ENCODE measurements at places on chromosomes 13 and 19. TPM values are rescaled to one million over a fixed set of nuclear protein-coding genes. Genes with fewer than 3 reads are reported as not detected.

- no peak for DNase-seq
Observed at GRCh38 chr19:10158485-10158884, 36.3 kb downstream of the DNMT1 start.

MCEMP1 gene
- total RNA-seq = 0.36 TPM

DNA sequence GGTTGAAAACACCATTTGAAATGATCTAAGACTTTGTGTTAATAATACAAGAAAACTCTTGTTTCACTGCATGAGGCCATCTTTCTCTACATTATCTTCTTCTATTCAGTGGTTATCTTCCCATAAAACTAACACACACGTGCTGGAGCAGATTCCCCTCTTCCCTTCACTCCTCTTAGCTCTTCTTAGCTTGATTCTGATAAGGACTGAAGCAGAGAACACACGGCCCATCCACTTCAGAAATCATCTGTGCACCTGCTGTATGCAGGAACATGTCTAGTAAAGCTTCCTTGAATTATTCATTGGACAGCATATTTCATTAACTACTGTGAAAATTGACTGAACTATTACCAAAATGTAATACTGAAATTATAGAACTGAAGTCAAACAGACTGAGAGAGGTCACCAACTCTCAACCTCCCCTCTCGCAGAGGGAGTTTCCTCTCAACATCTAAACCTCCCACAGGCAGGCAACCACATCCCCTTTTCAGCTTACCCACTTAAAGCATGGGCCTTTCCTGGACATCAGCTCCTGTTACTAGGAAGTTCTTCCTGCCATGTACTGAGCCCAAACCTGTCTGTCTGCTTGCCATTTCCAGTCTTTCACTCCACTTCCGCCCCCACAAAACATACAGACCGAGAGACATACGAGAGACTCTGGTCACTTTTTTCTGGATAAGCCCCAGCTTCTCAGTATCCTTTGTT lies 113.9 kb downstream of the CRYL1 start:
- no peak for DNase-seq

- DNase-seq = no peak
Observed at GRCh38 chr13:94712287-94712811, at the start of gene SOX21. Gene SOX21 (minus strand): TSS chr13:94712545. CDS start chr13:94712049, 496 bp downstream.

DNA sequence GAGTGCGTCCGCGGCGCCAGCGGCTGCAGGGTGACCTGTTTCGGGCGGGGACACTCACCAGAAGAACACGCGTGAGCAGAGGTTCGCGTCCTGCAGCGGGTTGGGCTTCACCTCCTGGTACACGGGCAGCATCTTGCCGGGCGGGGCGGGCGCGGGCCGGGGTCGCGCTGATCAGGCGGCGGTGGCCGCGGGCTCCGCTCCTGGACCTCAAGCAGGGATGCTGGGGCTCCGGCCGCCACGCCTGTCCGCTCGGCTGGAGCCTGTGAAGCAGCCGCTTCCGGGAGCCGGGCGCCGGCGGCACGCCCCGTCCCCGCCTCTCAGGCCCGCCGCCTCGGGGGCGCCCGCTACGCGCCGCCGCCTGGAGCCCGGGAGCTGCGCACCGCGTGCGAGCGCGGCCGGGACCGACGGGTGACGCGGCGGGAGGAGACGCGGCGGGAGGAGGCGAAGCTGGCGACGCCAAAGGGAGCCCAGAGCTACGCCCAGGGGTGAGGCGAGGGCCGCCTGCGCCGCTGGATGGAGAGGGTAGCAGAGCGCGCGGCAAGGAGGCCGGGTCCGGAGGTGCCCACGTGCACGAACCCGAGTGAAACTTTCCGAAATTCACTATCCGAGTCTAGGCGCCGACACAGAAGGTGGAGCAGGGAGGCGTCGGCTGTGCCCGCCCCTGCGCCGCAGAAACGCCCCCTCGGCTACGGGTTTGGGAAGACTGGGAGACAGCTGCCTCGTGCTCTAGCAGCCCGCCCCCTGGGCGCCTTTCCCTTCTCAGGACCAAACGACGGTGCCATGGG lies at the start of gene ABCC4:
Gene ABCC4, minus strand, starts transcription at position 269 of the 785 bp plus-strand sequence. Its CDS starts 137 bp downstream, at position 132.
- DNase-seq = peak; percentile 88

DNA sequence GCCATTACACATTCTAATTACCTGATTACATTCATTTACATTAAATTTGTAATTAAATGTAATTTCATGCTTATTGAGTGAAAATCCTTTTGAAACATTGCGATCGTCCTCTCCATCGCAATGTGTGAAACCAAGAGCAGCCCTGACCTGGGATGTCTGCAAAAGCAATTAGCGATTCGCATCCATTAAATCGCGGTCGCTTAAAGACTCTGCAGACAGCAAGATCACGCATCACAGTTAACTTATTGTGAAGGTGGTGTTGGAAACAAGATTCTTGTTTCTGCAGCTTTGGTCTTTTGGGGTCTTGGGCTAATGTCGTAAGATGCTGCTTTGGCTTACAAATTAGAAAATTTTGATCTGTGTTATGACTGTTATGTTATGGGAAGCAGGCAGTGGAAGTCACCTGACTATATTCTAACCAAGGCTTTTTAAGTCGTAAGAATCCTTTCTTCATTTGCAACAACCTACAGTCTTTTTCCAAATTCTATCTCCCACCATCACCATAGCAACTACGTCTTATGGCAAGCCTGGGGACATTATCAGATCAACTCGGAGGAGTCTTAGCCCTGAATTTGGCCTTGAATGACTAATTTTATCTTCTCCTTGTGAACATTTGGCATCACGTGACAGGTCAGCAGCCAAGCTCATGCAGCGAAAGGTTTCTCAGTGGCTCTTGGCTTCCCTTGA lies 142.8 kb upstream of the SOX1 start:
- no peak for DNase-seq

SSC5D gene
- 19.6 TPM for total RNA-seq

DNA sequence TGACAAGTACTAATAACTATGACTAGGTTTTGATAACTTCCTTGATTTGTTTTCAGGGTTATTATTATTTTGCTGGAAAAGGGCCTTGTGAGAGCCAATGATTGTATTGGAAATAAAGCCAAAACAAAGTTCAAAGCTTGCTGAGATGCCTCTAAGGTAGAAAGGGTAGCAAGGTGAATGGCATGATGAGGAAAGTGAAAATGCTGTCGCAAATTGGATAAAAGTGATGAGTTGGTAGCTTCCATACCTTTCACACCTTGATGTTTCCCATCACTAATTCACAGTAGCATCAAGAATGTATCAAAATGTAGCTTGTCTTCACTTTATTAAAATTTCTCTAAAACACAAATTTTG lies 259.4 kb downstream of the FGF14 start:
- DNase-seq = no peak

ZNF345 gene
- 4.6 TPM for total RNA-seq

SYNE4 gene
- total RNA-seq = 0.82 TPM

CACNA1A gene
- 1.4 TPM for total RNA-seq

- no peak for DNase-seq
Observed at GRCh38 chr13:57823704-57824103, 192.2 kb downstream of the PCDH17 start.

- DNase-seq = peak; percentile 40
Observed at GRCh38 chr13:112859128-112859816, 109.7 kb upstream of the MCF2L start.

GRCh38 chr19:16807549-16808284 lies 21.5 kb upstream of the SIN3B start:
- DNase-seq = no peak

ZNF132 gene
- total RNA-seq = 6.1 TPM

DNA sequence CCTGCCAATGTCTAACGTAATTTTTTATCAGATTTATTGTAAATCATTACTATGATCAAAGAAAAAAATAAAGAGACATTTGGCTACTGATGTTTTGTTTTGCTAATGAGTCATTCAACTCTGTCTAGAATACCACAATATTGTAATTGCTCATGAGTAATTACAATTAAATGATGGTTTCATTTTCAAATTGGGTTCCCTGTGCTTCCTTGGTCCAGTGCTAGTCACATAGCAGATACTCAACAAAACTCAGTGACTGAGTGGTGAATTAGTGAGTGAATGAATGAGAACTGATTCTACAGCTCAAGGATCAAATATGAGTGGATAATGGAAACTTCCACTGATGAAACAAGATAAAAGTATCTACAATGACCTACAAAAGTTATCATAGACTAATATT lies 304.7 kb downstream of the POU4F1 start:
- DNase-seq = no peak

- DNase-seq = no peak
Observed at GRCh38 chr13:32857689-32858088, 158.5 kb upstream of the KL start.

- no peak for DNase-seq
Observed at GRCh38 chr19:13066226-13066625, 36.4 kb downstream of the LYL1 start.

TLE6 gene
- total RNA-seq = 0.71 TPM

DNA sequence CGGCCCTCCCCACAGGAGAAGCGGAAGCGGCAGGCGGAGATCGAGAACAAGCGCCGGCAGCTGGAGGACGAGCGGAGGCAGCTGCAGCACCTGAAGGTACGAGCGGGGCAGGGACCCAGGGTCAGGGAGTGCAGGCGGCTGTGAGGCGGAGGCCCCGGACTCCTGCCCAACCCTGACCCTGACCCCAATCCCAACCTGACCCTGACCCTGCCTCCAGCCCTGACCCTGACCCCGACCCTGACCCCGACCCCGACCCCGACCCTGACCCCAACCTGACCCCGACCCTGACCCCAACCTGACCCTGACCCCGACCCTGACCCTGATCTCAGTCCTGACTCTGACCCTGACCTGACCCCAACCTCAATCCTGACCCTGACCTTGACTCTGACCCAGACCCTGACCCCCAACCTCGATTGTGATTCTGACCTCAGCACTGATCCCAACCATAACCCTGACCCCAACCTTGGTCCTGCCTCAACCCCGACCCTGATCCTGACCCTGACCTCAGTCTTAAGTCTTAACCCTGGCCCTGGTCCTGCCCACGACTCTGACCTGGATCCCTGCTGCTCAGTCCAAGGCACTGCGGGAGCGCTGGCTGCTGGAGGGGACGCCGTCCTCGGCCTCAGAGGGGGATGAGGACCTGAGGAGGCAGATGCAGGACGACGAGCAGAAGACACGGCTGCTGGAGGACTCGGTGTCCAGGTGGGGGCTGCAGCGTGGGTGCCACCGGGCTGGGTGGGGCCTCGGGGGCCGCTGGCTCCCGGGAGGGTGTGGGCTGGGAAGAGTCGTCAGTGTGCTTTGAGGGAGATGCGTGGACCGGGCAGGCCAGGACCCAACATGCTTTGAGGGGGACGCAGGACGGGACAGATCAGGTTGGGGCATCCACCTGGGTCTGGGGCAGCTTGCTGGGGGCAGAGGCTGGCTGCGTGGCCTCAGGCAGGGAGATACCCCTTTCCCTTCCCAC lies 18.5 kb downstream of the PALM start:
- DNase-seq = no peak

S1PR5 gene
- total RNA-seq = not detected

PGLYRP1 gene
- total RNA-seq = not detected

GRK1 gene
- total RNA-seq = 0.28 TPM

DNA sequence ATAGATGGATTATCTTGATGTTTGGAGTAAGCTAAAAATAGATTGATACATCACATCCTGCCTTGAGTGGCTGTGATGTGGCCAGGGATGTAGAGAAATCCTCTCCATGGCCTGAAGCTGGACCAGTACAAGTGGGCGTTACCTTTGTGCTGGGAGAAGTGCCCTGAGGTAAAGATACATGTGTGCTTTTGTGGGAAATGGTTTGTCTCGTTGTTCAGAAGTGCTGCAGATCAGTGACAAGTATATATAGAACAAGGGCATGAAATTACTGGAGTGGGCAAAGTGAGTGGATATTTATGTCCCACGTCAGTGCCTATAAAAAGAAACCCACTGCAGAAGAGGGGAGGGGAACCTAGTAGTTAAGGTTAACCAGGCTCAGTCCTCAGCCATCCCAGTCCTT lies 12.2 kb upstream of the ZNF304 start:
- no peak for DNase-seq

GRCh38 chr13:96946709-96947311 lies 47.5 kb downstream of the OXGR1 start:
- no peak for DNase-seq

GRCh38 chr13:92682832-92683517 lies 543.6 kb upstream of the GPC6 start:
- DNase-seq = no peak

TYROBP gene
- total RNA-seq = 128 TPM

DNA sequence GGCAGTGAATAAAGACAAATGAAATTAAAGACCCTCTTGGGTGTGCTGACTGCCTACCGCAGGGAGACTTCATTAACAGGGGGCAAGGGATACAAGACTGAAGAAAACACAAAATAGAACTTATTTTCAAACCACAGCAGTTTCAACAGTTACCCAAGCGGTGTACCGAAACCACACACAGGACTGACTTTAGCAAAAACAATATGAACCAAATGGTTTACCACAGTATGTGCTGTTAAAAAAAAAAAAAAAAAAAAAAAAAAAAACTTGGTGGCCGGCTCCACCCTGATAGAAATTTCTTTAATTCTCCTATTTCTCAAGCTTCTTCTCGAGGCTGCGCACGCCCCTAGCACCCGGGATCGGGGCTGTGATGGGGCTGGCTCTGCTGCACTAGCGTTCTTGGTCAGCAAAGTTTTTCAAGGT lies 42.6 kb downstream of the KLF2 start:
- DNase-seq = peak; percentile 27

DNA sequence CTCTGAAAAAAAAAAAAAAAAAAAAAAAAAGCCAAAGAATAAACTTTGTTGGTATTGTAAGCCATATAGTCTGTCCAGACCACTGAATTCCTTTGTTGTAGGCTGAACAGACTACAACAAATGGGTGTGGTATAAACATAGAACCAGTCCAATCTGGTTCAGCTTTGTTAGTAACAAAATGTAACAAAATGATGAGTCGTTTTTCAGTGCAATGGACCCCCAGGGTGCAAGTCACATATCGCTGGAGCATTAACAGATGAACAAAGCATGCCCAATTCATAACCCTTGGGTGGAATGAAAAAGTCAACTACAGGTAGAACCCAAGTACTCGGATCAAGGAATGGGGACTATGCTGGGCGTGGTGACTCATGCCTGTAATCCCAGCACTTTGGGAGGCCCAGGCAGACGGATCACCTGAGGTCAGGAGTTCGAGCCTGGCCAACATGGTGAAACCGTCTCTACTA lies 13.6 kb upstream of the FCHO1 start:
- no peak for DNase-seq

BCL2L12 gene
- total RNA-seq = 4.6 TPM

ZNF154 gene
- total RNA-seq = 7.6 TPM

- no peak for DNase-seq
Observed at GRCh38 chr13:52868190-52868589, 19.8 kb upstream of the PCDH8 start.

GRCh38 chr13:95455782-95456181 lies 96.7 kb upstream of the CLDN10 start:
- no peak for DNase-seq

OR7A5 gene
- total RNA-seq = not detected

ZNF30 gene
- total RNA-seq = 1.8 TPM

- DNase-seq = no peak
Observed at GRCh38 chr19:22634450-22634827, 315 bp downstream of the ZNF492 start.
